Suprapubic skin (tissue), 4 donors: ENCODE measurements at places on chromosomes 6 and 20.

DNA sequence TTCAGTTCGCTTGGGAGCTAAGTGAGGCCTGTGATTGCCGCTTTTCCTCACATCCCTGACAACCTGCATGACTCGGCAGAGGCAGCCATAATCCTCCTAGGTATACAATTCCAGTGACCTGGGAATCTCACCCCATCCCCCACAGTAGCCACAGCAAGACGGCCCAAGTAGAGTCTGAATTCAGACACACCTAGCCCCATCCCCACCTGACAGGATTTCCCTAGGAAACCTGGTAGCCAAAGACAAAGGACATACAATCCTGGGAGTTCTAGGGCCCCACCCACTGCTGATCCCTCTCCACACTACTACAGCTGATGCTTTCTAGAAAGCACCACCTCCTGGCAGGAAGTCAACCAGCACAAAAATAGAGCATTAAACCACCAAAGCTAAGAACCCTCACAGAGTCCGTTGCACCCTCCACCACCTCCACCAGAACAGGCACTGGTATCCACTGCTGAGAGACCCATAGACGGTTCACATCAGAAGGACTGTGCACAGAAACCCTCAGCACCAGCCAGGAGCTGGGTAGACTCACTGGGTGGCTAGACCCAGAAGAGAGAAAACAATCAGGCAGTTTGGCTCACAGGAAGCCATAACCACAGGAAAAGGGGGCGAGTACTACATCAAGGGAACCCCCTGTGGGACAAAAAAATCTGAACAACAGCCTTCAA is 17.9 kb upstream of the RUNX2 start:
- DNase-seq = no peak

- no peak for DNase-seq
These were observed 33.8 kb downstream of the KIF16B start for GRCh38 chr20:16539280-16540021.

DNA sequence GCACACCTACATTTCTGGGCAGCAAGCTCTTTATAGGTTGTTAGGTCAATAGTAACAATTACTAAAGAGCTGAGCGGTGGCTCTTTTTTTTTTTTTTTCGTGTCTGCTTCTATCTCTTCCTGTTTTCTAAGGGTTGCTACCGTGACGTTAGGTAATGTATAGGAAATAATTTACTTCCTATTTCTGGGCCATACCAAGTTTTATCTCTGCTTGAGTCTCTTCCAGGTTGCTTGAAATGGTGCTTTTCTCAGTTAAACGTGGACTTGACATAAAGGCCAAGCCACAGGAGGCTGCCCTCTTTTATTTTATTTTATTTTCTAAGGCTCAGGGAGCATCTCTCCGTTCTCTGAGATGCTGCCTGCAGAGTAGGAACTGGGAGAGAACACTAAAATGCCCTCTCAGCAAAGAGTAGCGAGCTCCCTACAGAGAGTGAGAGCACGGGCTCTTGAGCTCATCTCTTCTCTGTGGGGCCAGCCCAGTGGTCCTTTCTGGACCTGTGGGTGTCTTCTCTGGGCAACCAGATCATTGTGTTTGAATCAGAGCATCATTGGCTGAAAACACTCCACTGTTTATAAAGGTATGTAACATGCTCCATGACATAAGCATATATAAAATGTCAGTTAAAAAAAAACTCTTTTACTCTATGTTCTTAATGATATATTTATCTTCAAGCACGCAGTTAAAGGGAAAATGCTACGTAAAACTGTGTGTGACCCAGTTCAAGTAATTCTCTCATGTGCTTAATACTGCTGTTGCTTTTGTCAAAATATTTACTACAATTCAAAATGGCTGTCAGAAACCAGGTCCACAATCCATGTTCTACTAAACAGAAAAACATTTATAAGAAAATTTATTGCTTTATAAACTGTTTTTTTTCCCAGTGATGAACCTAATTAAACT is at the start of gene ZNF831:
ZNF831 (plus strand) TSS at position 191 of the 900 bp plus-strand sequence. CDS start 27,199 bp downstream, outside the sequence.
- DNase-seq = no peak

- no peak for DNase-seq
These were observed 468.7 kb downstream of the FRK start for GRCh38 chr6:115592025-115592424.

DNA sequence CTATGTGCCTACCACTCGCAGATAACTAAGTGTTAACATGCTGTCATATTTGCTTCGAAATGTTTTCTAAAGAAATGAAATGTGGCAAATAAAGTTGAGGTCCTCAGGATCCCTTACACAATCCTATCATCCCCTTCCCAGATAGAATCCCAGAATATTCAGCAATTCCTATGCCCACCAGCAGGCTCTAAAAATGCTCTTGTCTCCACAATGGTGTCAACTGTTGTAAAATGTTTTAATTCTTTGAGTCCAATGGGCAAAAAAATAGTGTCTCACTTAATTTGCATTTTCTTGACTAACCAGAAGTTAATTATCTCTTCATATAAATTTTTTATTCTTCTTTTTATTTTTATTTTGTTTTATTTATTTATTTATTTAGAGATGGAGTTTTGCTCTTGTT is 103.9 kb upstream of the MAP7 start:
- no peak for DNase-seq

GRCh38 chr20:36074983-36075382 is 79.6 kb upstream of the EPB41L1 start:
- no peak for DNase-seq

DNA sequence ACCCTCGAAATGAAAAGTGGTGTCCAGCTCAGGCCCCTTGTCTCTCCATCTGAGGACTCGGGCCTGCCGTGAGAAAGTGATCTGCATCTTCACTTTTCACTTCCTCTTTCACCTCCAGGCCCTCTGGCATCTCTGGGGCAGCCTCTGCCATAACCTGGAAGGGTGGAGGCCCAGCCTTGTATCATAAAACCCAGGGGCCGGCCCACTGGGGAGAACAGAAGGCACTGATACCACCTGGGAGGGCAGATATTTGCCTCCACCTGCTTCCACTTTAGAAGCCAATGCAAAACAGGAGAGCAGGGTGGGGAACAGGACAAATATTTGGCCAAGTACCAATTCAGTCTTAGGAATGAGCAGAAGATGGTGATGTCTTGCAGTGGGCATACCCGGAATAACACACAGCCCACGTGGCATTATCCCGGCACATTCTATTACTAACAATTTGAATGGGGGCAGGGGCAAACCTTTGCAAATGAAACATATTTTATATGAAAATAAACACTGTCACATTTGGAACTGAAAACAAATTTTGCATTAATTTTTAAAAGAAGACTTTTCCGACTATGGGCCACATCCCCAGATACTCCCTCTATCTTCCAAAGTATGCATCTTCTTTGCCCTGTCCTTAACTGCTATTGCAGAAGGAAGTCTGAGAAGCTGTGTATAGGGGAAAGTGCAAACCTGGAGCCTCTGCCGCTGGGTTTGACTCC is 69.2 kb upstream of the TBC1D7 start:
- DNase-seq = no peak

DNA sequence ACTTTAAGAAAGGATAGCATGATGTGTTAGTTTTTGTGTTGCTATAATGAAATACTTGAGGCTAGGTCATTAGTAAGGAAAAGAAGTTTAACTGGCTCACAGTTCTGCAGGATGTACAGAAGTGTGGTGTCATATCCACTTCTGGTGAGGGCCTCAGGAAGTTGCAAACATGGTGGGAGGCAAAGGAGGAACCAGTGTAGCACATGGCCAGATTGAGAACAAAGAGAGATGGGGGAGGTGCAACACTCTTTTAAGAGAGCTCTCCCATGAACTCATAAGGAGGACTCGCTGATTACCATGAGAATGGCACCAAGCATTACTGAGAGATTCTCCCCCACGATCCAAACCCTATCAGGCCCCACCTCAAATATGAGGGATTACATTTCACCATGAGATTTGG is 265.4 kb downstream of the RIMS1 start:
- no peak for DNase-seq

DNA sequence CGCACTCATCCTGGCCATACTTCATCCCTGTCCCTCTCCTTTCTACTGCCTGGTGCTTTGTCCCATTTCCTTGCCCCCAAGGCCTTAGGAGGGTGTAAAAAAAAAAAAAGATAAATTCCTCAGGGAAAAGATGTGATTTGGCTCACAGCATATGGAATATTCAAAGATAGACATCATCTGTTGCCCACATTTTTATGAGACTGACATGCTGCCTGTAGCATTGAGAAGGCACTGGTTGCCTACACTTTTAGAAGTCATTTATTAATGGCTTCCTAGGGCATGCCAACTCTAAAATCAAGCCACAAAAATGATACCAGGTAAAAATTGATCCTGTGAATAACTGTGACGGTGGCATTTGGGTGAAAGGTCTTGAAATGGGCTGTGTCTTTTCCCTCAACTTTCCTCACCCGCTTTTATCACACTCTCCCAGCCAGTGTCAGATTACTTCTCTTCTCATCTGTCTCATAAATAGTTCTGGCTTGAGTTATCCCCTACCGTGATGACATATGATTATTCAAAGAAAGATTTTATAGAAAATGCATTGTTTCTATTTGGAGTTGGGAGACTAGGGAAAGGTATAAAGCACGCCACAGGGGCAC is 139.4 kb downstream of the CARMIL1 start:
- no peak for DNase-seq

GRCh38 chr6:70520575-70520974 is 46.2 kb upstream of the SDHAF4 start:
- DNase-seq = no peak

- no peak for DNase-seq
These were observed 33.6 kb downstream of the CTCFL start for GRCh38 chr20:57491373-57491772.

GRCh38 chr20:16292226-16292880 is 280.9 kb downstream of the KIF16B start:
- no peak for DNase-seq

DNA sequence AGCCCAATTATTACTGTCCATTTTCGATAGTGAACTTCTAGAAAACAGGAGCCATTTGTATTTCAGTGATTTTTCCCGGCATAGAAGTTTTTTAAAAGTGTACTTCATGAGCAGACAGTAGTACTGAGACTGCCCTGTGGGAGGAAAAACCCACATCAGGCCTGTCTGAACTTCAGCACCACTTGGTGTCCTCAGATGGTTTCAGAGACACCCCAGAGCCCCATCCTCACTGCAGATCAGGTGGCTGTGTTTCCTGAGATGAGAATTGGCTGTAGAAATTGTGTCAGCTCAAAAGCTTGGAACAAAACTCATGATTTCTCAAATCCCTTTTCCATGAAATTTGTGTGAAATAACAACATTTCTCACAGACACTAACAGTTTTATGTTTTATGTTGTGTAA is 110.0 kb upstream of the RIN2 start:
- no peak for DNase-seq
